ENCODE measurements at places on chromosomes 7 and 10.

GRCh38 chr7:98168904-98169621, 42.2 kb upstream of the BHLHA15 start:
- DNase-seq, result no peak

DNA sequence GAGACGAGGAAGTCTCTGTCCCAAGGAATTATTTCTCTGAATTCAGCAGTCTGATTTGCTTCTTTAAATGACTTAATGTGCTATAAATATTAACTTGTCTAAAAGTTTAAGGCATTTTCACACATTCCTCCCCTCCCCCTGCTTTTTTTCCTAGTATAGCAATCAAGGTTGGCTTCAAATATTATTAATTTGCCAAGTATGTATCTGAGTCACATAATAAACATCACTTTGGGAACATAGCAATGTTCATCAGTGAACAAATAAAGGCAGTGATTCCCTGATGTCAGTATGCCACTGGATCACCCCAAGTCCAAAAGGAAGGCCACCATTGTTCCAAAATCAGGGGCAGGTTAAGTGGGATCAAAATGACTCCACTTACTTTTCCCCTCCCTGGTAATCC, 40.5 kb downstream of the PDE6C start:
- DNase-seq, result no peak

GRCh38 chr7:128939075-128939860, 1.5 kb downstream of the IRF5 start:
- no peak for DNase-seq

- DNase-seq, result no peak
These were observed 16.1 kb upstream of the ZC3HAV1 start for GRCh38 chr7:139125657-139126056.

DNA sequence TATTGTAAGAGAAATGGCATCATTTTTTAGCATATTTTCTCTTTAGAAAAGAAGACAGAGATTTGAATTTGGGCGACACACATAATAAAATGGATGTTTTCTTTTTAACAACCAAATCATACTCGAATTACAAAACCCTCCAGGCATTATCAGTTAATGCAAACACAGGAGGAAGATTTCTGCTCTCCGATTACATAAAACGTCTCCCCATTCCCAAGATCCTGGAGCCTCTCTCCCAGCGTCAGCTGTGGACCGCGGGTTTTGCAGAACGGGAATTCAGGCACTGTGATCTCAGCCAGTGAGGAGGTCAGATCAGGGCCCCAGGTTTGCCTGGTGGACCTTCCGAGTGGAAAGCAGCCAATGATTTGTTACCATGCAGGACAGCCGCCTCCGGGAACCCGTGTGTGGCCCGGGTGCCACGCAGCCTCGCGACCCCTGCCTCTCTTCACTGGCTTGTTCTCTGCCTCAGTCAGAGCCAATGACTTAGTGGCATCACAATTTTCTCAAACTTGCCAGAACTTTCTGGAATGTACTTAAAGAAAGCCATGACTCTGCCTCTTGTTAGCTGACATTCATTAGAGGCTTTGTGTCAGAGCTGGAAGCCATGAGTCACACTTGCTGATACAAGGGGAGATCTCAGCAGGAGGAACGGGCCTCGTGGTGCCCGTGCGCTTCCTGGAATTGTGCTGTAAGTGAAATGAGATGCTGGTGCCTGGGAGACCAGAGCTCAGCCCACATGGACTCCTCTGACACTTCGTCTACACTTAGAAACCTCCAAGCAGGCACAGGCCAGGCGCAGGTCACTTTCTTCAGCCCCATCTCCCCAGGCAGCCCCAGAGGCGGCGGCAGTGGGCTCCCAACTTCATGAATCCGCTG, 246.1 kb downstream of the KLF6 start:
- DNase-seq, result no peak

- DNase-seq, result no peak
These were observed 6.7 kb upstream of the JAKMIP3 start for GRCh38 chr10:132058793-132059759.

DNA sequence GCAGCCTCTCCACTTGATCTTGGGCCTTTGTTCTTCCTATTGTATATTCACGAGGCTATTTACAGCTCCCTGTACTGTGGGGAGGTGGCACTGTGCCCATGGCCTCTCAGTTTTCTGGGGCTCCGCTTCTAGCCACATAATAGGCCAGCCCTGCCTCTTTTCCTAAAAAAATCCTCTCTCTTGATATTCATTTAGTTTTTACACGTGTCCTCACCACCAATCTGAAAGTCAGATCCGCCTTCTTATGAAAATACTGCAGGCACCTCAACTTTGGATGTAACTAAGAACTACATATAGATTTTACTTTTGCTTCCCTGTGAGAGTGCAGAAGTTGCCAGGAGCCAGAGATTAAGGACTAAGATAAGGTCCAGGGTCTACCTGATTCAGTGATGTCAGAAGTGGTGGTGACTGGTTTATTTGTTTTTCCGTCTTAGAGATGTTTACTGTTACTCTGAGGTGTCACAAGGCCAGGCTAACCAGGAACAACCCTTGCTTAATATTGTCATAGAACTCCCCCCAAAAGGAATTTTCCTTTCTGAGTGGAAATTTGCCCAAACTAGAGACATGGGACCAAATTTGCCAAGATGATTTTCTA, 7.8 kb downstream of the BAMBI start:
- DNase-seq, result no peak

- no peak for DNase-seq
These were observed 37.4 kb downstream of the C10orf120 start for GRCh38 chr10:122662231-122662630.

DNA sequence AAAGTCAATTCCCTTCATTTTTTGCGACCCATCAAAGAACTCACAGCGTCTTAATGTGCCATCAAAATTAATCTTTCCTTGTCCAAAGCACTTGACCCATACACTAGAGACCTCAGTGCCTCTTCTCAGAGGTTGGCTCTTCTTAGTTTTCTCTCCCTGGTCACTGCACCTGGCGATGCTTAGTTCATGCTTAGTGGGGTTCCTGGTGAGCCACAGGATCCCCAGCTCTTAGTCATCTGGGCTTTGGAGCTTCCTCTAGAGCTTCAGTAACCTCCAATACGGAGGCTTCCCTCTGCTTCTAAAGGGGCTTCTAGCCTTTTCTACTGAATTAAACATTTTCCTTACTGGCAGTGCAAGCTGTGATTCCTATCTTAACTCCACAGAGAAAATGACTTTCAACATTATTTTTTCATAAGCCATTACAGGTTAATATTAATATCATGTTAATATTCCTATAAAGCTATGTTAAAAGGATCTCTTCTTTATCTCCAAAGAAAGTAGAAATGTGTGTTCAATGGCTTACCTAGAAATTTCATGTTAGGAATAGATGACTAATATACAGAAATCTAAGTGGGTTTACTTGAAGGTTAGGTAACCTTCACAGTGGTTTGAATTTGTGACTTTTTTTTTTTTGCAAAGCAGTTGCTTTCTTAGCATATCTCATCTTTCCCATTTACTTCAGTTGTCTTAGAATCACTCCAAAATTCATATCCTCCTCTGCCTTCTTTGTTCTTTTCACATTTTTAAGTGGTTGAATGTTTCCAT, 295.2 kb downstream of the CAMK1D start:
- no peak for DNase-seq

- no peak for DNase-seq
These were observed 3.1 kb upstream of the CAPZA2 start for GRCh38 chr7:116859323-116859722.

DNA sequence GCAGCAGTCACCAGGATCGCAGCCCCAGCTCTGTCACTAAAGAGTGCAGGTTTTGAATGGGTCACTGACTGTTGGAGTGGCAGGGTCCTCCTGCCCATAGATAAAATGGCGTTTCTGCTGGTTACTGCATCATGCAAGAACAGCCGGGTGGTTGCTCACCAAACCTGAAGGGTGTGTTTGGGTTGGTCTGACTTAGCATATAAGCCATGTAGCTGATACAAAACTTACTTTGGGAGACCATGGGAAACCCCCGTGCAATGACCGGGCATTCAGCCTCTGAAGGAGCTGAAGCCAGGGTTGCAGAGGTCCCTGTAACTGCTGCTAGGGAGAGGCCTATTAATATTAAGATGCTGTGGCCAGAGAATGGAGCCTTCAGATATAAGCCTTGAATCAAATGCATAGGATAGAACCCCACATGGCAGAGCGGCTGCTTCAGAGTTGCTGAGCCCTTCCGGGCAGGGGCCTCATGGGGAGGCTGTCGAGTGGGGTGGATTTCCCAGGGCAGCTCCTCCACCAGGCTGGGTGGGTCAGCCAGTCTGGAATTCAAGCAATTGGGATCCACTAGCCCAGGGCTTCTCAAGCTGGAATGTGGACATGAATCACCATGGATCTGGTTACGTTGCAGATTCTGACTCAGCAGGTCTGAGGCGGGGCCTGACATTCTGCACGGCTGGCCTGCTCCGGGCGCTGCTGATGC, 70.9 kb upstream of the CTBP2 start:
- DNase-seq, result no peak

DNA sequence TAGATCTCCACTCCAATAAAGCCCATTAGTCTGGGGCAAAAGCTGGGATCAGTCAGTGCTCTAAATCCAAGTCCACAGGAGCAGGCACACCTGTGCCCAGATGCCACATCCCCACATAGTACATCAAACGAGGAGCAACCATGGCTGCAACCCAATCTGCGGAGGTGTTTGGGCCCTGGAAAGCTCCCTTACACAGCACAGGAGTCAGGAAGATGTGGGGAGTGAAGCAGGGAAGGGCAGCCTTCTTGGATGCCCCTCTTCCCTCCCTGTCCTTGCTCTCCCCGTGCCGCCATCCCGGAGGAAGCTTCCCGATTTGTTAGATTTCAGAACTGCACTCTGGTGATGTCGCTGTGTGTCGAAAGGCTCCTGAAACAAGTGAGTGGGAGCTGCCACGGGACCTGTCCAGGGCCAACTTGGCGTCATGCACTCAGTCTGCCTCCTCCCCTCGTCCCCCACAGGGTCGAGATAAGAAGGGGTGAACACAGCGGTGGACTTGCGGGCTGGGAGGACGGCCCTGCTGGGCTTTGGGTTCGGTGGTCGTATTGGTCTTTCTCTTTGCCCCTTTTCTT, 230.6 kb upstream of the GRB10 start:
- DNase-seq, result no peak

DNA sequence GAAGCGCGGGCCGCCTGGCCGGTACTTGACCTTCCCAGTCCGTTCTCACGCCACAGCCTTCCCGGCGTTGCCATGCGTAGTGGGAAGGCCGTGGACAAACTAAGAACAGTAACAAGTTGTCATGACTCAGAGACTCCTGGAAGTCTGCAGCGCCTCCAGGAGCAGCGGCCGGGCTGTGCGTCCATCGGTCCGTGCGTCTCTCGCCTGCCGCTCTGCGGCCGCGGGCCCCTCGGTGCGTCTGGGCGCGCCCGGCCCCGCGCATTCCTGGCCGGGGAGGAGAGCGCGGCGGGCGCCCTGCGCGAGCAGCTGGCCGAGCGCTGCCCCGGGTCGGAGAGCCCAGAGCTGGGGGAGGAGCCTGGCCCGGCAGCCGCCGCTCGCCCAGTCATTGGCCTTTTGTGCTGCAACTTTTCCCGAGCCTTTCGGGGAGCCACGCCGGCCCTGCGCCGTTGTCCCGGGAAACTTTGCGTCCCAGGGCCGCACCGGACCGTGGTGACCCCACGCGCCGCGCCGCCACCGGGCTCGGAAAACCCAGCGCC, 123.7 kb downstream of the TACC2 start:
- no peak for DNase-seq

DNA sequence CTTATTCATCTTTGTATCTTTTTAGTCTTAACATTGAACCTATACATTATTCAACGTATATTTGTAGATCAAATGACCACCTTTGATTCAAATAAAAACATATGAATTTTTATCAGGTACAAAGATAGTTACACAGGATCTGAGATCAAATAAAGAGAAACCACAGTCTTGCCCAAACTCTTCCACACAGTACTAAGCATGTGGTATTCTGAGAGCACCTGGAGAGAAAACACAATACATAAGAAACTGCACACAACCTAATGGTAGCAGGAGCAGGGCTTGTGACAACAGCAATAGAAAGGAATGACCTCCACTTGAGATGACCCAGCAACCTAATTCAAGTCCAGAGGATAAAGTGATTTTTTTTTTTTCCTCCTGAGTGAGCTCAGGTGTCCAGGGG, 6.5 kb upstream of the WASL start:
- no peak for DNase-seq

GRCh38 chr7:121796936-121797656, 75.9 kb upstream of the PTPRZ1 start:
- no peak for DNase-seq

DNA sequence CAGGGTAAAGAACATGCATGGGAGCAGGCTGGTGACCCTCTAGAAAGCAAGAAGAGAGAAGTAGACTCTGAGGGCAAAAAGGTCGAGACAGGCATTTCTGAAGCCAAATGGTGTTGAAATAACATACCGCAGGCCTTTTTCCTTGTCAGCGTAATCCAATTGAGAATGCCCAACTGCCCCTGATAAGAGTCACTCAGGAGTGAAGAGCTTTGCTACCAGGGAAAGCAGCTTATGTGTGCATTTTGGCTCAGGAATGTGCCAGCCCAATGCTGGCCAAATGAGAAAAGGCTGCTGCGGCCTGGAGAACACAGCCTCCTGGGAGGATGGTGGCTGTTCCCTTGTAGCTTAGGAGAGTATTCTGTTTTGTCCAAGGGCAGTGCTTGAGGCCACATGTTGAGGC, 61.4 kb upstream of the NFKB2 start:
- no peak for DNase-seq

GRCh38 chr10:42984035-42984610, 92.7 kb upstream of the RET start:
- no peak for DNase-seq
